ENCODE measurements at places on chromosomes 6 and 20.

DNA sequence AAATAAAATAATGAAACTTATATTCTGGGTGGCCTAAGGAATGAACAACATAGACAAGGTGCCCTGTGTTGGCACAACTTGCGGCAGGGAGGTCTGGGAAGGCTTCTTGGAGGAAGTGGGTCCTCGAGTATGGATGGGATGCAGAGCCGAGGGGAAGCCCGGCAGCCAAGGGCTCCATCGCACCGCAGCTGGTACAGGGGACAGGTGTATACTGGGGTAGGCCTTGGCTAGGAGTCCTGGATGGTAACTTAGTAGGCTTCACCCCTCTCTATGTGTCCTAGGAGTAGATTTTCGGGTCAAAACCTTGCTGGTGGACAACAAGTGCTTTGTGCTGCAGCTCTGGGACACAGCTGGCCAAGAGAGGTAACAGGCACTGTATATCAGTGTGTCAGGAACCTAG is 28.0 kb downstream of the RAB44 start:
- DNase-seq: no peak

GRCh38 chr6:27863962-27864905 is 48.0 kb downstream of the OR2B2 start:
- DNase-seq: no peak

DNA sequence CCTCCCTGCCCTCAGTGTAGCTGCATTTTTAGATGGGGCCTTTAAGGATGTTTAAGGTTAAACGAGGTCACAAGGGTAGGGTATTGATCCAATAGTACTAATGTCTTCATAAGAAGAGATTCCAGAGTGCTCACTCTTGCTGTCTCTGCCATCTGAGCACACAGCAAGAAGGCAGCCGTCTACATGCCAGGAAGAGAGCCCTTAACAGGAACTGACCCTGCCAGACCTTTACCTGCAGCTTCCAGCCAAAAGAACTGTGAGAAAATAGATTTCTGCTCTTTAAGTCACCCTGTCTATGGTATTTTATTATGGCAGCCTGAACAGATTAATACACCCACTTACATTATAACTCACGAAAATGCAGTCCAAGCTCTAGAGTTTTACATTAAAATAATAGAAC is 685.3 kb upstream of the MARCKS start:
- no peak for DNase-seq

DNA sequence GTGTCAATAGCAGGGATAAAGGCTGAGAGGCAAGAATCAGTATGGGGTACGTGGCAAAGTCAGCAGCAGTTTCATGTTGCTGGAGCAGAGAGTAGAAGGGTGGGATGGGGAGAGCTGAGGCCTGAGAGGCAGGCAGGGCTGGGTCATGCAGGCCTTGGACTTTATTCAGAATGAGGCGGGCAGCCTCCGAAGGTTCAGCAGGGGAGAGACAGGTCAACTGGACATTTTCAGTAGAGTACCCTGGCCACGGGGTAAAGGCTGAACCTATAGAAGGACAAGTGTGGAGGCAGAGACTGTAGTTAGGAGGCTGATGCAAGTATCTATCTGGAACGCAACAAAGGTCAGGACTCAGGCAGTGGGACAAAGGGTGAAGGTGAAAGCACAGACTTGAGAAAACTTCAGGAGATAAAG is 13.7 kb downstream of the NOTCH4 start:
- DNase-seq: no peak

GRCh38 chr20:43899274-43900120 is 15.2 kb upstream of the TOX2 start:
- no peak for DNase-seq

Data from SHP77 (cell line).